ENCODE measurements at places on chromosomes 7 and 10.

DNA sequence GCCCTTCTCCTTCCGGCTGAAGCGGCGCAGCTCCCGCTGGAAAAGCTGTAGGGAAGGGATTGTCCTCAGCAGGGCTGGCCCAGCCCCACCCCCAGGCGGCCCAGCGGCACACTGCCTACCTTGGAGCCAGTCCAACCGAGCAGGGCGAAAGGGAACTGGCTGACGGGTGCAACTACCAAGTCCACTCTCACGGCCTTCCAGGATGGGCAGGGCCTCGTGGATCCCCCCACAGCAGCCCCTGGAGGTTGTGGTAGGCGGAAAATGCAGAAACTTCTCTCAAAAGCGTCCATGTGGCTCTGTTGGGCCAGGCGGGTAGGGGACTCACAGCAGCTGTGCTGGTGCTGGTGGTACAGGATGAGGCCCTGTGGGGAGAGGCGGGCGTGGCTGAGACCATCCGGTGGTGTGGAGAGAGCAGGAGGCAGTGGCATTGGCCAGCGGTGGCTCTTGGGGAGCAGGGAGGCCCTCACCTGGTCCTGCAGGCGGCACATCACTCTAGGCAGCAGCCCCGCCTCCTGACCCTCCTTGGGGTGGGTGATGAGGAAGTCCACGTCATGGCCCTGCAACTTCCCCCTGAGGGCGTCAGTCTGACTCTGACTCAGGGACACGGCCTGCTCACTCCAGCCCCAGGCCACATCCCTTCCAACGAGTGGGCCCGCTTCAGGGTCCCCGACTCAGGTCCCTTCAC is 8.4 kb upstream of the PGAM2 start:
- no peak for DNase-seq

DNA sequence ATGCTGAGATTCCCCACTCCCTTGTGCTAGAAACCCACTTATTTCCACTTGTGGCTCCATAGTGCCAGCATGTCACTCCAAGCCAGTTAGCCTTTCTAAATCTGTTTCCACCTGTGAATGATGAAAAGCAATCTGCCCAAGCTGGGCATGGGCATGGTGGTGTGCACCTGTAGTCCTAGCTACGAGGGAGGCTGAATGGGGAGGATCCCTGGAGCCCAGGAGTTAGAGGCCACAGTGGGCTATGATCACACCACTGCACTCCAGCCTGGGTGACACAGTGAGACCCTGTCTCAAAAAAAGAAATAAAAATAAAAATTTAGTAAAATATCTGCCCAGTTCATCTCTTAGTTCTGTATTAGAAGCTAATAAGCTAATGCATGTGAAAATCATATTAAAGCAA is 5.0 kb upstream of the PTF1A start:
- DNase-seq: no peak

- DNase-seq: no peak
Observed at GRCh38 chr7:65475040-65475726, 101.5 kb downstream of the ZNF92 start.

DNA sequence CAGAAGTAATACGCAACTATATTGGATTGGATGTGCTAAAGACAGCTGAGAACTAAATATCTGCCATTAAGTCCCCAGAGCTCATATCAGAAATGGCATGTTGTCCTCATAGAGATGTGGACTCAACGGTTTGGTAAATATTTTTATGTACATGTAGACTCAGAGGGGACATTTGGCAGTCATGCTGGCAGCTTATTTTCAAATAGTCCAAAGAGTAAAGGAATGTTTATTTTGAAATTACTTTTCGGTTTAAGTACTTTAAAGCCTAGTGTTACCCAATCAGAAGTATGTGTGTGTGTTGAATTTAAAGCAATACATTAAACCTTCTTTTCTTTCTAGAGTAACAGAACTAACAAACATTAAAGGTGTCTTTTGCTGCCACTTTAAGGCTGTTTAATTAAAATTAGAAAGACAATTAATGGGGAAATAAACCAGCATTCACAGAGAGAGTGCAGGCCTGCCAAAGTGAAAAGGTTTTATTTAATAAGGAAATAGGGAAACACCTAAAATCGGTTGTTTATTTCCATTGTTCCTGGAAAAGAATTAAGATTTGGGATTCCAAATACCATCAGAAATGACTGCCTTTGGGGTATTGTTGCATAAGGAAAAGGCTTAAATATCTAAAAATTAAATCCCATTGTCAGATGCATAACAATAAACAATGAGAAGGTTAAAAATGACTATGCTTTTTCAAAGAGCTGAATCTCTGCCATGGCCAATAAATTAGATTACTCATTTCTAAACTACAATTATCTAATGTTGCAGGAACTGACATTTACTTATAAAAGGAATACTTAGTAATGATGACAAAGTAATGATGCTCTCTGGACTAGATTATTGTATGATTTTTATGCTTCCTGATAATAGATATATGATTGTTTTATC is 113.4 kb upstream of the AHR start:
- no peak for DNase-seq

DNA sequence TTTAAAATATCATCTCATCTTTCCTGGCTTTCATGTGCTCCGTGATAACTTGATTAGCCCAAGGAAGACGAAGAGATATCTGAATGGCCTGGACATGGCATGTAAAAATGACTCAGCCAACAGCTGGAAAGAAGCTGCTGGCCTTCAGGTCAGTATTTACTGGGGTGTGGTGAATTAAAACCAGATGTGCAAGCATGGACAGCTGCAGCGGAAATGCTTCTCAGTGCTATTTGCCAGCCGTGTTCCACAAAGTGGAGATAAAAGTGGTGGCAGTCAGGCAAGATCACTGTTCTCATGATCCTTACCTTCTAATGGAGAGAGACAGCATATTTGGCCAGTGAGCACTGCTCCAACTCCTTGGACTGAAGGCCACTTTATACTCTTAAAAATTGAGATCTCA is 203.1 kb upstream of the VSTM2A start:
- no peak for DNase-seq

DNA sequence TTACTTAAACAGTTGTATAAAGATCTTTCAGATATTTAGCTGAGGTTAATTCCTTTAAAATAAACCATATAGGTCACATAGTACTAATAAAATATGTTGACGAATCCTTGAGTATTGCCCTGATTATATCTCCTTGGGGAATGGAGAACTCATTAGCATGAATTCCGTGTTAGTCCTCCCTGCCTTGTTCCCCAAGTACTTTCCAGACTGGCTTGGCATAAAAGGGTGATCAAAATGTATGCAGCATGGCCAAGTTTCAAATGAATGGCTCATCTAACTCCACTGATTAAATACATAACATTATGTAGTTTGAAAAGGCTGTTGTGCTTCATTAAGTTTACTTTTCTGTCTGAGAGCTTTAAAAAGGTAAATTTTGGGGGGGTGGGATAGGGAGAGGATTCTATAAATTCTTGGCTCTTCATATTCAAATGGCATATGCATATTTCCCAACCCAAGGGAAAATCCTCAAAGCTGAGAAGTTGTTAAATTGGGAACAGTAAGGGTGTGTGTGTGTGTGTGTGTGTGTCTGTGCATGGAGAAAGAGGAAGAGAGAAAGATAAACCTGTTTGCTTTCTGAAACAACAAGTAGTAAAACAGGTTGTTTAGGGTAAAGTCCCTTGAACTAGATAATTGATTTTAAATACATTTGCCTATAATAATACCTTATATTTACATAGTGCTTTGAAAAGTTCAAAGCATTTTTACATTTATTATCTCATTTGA is 4.8 kb upstream of the ADD3 start:
- DNase-seq: no peak

- DNase-seq: no peak
Observed at GRCh38 chr7:44057849-44058758, 7.3 kb downstream of the PGAM2 start.

GRCh38 chr7:96770758-96771157 is 61.1 kb upstream of the SEM1 start:
- DNase-seq: no peak

DNA sequence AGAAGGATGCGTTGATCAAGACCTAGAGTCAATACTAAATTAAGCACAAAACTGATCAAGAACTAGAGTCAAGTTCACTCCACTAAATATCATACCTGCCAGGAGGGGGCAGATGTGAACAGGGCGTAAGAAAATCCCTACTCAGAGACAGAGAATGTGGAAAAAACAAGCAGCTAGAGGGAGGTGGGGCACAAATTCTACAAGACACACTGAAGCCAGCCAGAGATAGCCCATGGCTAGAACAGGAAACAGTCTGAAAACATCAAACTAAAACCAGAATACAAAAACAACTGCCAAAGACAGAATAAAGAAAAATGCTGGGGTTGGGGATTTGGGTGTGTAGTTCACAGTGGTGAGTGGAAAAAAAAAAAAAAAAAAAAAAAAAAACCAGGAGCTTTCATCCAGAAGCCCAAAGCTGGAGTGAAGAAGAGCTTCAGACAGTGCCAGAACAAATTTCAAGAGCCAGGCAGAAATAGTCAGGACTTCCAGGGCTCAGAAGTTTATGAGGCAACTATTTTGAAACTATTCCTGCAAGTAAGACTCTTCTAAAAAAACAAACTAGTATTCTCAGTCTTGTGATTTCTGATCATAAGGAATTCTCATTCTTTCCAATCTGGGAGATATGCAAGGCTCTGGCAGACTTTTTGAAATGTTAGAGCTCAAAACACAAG is 118.3 kb downstream of the CCDC71L start:
- peak; percentile 61 for DNase-seq

DNA sequence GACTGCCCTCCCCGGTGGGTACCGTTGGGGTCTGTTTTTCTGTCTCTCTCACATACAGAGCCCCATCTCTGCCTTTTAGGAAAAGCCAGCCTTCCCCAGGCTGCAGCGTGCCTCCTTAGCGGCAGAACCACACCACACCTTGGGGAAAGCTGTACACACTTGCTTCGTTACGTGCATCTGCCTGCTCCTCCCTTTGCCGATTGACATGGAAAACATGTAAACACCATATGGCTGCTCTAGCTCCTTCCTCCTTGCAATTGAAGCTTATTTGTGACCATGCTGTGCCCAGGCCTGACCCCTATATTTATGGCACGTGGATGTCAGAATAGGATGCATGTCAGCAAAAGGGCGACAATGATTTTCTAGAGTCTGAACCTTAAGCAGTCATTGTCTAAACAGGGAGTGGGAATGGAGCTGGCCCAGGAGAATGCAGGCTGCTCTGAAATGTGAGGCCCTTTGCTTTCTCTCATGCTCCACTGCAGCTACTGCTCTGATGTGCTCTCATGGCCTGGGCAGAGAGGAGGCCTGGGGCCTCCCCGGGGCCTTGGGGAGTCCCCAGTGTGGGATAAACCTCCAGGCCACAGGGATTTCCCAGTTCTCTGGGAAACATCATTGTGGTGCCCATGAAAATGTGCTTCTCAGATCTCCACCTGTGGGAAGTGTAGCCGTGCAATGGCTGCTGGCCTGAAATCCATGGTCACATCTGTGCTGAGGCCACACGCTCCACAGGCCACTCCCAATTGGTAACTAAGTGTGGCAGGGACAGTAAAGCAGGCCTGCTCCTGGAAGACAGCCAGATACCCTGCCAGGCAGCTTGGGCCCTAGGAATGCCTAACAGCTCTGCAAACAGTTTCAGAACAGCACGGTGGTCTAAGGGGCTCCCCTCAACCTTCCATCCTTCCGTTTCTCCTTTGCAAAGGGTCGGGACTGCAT is 18.6 kb downstream of the PDE6C start:
- no peak for DNase-seq

DNA sequence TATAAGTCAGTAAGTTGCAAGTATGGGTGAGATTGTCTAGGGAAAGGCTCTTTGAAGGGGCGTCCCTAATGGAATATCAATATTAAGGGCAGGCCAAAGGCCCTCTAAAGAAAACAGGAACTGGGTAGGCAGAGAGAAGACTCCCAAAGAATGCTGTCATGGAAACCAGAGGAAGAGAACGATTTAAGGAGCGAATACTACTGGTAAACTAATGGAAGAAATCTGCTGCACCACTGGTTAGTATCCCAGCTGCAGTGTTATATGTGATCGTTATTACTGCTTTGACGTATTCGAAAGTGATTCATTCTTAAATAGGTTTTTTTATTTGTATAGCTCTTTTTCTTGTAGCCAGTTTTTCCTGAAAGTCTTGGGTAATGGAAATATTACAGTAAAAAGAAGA is 1.3 kb downstream of the CASP2 start:
- no peak for DNase-seq

DNA sequence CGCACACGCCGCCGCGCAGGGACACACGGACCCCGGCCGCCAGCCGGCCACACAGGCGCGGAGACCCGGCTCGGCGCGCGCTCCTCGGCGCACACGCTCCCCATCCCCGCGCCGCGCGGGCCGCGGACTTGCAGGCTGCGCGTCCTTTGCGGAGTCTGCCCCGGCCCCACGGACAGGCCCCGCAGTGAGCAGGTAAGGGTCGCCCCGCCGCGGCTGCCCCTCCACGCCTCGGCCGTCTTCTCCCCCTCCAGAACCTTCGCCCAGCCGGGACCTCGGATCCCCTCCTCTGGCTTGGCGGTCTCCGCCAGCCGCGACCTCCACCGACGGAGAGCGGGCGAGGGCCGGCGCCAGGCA is 356 bp downstream of the ADCYAP1R1 start:
- no peak for DNase-seq

GRCh38 chr10:63611078-63611477 is 89.9 kb downstream of the REEP3 start:
- DNase-seq: no peak

DNA sequence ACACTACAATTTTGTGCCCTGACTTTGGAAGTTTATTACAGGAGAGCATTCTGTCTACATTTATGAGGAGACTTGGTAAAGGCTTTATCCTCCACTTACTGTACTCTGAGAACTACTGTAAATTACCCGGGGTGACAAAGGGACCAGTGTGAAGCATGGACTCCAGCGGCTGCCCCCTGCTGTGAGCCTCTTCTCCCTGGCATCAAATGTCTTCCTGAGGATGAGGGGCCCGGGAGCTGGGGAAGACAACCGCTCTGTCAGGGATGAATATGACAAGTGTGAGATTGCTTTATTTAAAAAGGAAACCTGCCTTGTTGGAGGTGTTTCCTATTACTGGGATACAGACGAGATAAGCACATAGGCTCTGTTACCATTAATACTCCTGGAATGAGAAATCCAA is 714.8 kb downstream of the CCSER2 start:
- DNase-seq: no peak

DNA sequence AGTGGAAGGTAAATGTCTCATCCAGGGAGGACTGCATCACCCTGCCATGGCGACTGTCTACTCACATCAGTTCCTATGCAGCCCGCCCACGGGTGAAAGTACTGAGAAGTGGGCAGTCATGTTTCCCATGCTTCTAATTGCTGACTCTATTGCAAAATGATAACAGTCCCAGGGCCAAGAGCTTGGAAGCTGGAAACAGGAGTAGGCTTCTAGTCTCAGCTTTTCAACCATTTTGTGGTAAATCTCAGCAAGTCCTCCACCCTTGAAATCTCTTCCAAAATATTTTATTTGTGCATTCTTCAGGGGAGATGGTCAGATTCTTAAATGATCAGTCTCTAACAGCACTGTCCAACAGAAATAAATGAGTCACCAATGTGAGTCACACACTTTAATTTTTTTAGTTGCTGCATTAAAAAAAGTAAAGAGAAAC is 48.1 kb upstream of the TARP start:
- no peak for DNase-seq

Data from stimulated activated CD4-positive, alpha-beta T cell treated with anti-CD3 and anti-CD28 coated beads, Interleukin-2, amount 100 ng/mL, for 24 hours (primary cell).